Natural killer cell treated with Interleukin-12 subunit alpha and Interleukin-12 subunit beta and Interleukin-15 and Interleukin-18, amount 100 ng/mL, for 72 hours (primary cell): ENCODE measurements at places on chromosomes 12 and 14. TPM values are rescaled to one million over a fixed set of nuclear protein-coding genes. Genes with fewer than 3 reads are reported as not detected.
A peak's percentile ranks its signal among the peaks of the same experiment; 100 is the strongest.

Gene ST8SIA1
- 0.81 TPM for total RNA-seq

Gene GDF3
- total RNA-seq, result not detected

Gene SDSL
- 0.76 TPM for total RNA-seq

DNA sequence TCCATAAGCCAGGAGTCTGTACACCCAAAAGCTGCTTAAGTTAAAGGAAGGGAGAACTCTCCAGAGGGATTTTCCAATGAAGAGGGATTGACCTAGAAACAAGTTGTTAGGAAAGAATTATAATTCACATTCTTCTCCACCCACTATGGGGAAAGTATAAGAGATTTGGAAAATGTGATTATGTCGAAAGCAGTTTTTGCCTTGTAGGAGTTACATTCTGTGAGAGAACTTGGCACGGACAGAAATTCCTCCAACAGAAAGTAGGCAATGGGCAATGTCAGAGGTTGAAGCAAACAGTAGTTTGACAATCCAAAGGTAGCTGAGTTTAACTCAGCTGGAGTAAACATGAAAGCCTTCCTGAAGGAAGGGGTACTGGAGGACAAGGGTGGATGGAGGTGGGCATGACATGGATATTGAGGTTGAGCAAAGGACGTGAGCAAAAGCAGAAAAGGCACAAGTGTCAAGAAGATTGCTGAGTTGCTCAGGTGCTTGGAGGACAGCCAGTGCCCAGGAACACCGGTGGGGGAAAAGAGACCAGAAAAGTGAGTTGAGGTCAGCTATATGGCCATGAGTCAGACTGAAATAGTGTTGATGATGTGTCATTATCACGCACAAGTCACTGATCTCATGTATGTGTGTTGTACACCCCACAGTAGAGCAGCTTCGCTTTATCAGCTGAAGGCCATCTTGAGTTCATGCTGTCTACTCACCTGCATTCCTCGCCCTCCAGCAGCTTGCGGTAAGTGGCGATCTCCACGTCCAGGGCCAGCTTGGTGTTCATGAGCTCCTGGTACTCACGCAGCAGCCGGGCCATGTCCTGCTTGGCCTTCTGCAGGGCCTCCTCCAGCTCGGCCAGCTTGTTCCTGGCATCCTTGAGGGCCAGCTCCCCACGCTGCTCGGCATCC lies 4.0 kb downstream of the KRT5 start:
- H3K27ac ChIP-seq, result no peak overlapping the region
- peaks cover 4% of the 10 kb centered on the region for H3K27me3 ChIP-seq
- H3K4me3 ChIP-seq, result no peak overlapping the region
- DNase-seq, result peak; percentile 31
- H3K36me3 ChIP-seq, result peaks cover 4% of the 10 kb centered on the region

DNA sequence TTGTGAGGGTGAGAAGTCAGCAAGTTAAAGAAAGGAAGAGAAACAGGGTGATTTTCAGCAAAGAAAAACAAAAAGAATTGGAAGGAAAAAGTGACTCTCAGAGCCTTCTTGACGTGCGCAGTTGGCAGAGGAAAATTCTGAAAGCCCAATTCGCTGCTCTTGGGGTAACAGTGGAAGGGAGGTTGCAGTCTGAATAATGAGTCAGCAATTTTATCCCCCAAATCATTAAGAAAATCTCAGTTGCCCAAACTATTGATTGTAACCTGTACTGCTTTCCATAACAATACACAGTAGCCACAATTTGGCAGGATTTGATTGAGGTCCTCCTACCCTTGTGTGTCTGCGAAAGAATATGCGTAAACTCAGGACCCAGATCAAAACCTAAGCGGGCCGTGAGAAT lies 309.1 kb downstream of the EMP1 start:
- no peaks in the 10 kb centered on the region for H3K27me3 ChIP-seq
- no peak for DNase-seq
- no peak overlapping the region for H3K4me3 ChIP-seq
- H3K4me1 ChIP-seq, result no peaks in the 10 kb centered on the region

- H3K4me3 ChIP-seq, result no peak overlapping the region
- no peaks in the 10 kb centered on the region for H3K36me3 ChIP-seq
- H3K4me1 ChIP-seq, result no peaks in the 10 kb centered on the region
- no peak overlapping the region for H3K27ac ChIP-seq
- H3K27me3 ChIP-seq, result no peaks in the 10 kb centered on the region
Observed at GRCh38 chr14:105155071-105155651, 13.4 kb downstream of the JAG2 start.

- peaks cover 29% of the 10 kb centered on the region for H3K4me1 ChIP-seq
- peaks cover 23% of the 10 kb centered on the region for H3K36me3 ChIP-seq
- H3K4me3 ChIP-seq, result no peak overlapping the region
- DNase-seq, result no peak
Observed at GRCh38 chr12:124481257-124481750, 86.1 kb downstream of the NCOR2 start.

DNA sequence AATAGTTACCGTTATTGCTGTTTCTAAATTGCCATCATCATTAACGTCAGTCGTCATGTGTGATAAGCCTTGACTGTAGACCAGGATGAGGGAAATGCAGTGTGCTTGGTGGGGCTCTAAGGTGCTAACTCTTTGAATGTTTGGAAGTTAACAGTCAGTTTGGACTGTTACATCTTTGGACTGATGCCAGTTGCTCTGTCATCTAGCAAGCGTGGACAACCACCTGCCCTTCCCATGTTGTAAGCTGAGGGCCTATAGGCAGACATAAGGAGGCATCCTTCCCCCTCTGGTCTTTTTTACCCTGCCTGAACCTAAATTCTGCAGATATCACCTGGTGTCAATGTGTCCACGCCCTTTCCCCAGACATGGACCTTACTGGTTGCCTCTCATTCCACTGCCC lies 94.4 kb downstream of the PPP2R5C start:
- DNase-seq, result no peak
- no peak overlapping the region for H3K4me3 ChIP-seq
- no peaks in the 10 kb centered on the region for H3K27me3 ChIP-seq
- H3K36me3 ChIP-seq, result peaks cover 11% of the 10 kb centered on the region

- H3K27ac ChIP-seq, result no peak overlapping the region
- peaks cover 34% of the 10 kb centered on the region for H3K27me3 ChIP-seq
- no peaks in the 10 kb centered on the region for H3K4me1 ChIP-seq
- no peak overlapping the region for H3K4me3 ChIP-seq
- no peak for DNase-seq
Observed at GRCh38 chr12:76173756-76174155, 89.3 kb upstream of the NAP1L1 start.

DNA sequence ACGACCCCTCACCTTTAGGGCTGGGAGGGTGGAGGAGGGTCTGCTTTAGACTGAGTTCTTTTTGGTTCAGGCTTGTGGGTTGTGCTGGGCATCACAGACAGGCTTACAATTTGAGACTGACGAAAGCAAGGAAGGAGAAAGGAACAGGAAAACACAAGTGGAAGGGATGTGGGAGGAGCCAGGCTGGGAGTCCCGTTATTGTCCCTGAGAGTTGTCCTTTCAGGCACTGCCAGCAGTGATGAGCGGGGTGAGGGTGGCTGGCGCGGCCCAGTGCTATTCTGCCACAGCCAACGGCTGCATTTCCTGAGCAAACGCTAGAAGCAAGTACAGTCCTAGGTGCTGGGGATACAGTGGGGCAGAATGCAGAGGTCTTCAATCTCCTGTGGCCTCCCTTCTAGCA lies 29.2 kb upstream of the TSPAN9 start:
- no peak overlapping the region for H3K4me3 ChIP-seq
- H3K36me3 ChIP-seq, result no peaks in the 10 kb centered on the region
- no peak overlapping the region for H3K27ac ChIP-seq
- no peak for DNase-seq

- DNase-seq, result no peak
- no peaks in the 10 kb centered on the region for H3K36me3 ChIP-seq
- no peak overlapping the region for H3K27ac ChIP-seq
- H3K27me3 ChIP-seq, result peaks cover 27% of the 10 kb centered on the region
- no peaks in the 10 kb centered on the region for H3K4me1 ChIP-seq
- no peak overlapping the region for H3K4me3 ChIP-seq
Observed at GRCh38 chr14:22266683-22267082, 322.3 kb downstream of the DAD1 start.

- no peaks in the 10 kb centered on the region for H3K36me3 ChIP-seq
- DNase-seq, result no peak
- H3K27me3 ChIP-seq, result peaks cover 19% of the 10 kb centered on the region
Observed at GRCh38 chr12:128613837-128614590, 209.7 kb downstream of the SLC15A4 start.

DNA sequence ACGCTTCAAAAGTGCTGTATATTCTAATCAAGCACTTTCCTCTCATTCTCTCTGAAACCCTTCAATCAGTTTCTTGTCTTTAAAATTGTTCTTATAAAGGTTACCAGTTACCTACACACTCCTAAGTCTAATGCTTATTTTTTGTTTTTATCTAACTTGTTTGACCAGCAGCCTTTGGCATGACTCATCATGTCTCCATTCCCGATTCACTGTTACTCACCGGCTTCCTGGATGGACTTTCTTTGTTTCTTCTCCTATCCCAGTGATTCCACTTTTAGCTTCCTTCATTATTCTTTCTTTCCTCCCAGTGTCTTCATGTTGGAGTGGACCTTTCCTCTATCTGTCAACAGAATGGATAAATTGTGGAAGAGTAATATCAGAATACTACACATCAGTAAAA lies 368.6 kb upstream of the CCDC196 start:
- DNase-seq, result no peak
- H3K4me3 ChIP-seq, result no peak overlapping the region
- H3K4me1 ChIP-seq, result no peaks in the 10 kb centered on the region
- peaks cover 29% of the 10 kb centered on the region for H3K27me3 ChIP-seq
- H3K27ac ChIP-seq, result no peak overlapping the region
- no peaks in the 10 kb centered on the region for H3K36me3 ChIP-seq
